ENCODE measurements at places on chromosomes 7 and 10.

DNA sequence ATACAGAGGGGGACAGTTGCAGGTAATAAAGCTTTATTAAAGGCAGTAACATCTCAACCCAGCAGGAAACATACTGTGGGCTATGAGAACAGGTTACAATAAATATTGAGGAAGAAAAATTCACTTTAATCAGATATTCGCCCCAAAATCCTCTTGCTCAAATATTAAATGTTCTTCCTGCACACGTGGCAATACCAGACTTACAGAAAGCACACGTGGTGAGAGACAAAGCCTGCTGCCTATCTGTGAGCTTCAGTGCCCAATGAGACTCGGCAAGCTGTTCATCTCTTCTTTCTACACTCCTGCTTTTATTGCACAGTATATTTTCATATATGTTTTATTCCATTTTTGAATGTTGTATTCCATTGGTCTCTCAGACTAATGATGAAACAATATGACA lies 113.2 kb downstream of the OR13A1 start:
- DNase-seq = no peak

- DNase-seq = no peak
These were observed 6.6 kb upstream of the ABCC2 start for GRCh38 chr10:99775850-99776249.

- DNase-seq = no peak
These were observed 215.8 kb downstream of the JAZF1 start for GRCh38 chr7:27964820-27965219.

DNA sequence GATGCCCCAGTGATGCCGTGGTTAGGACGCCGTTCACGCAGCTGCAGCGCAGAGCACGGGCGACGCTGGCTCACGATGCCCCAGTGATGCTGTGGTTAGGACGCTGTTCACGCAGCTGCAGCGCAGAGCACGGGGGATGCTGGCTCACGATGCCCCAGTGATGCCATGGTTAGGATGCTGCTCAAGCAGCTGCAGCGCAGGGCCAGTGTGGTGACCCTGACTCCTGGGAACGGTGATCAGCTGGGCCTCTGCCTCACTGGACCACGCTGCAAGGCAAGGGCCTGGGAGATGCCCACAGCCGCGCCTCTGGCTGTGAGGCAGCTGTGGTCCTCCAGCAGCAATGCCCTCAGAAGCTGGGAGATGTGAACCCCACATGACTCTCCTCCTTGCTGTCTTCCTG lies 280.6 kb downstream of the DNAJB6 start:
- no peak for DNase-seq

DNA sequence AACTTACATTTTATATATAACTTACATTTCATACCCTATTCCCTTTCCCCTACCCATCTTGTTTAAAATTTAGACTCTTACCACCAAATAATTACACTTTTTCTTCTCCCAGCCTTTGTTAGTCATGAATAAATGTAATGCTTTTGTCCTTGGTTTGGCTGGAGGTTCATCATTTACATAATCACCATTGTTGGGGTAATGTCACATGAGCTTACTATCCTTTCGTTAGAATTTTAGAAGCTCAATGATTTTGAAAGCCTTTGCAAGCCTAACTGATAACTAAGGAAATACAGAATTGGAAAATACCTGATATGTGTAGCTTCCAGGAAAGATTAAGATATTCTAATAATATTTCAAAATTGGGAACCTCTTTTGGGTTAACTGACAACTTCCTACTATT lies 171.7 kb downstream of the PLXDC2 start:
- DNase-seq = no peak

DNA sequence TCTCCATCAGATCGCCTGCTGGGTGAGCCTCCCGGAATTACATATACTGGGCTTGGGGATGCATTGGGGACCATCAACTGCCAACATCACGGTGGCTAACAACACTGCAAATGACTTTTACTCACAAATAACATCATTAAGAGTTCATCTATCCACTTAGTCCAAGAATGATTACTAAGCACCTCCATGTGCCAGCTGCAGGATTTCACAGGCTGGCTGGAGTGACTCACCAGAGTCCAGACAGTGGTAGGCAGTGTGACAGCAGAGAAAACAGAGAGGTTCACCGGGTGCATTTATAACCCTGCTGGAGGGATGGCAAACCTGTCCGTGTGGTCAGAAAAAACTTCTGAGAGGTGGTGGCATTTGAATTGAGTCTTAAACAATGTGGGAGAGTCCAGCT lies 3.2 kb upstream of the IGFBP3 start:
- DNase-seq = no peak

- DNase-seq = no peak
These were observed 32.6 kb downstream of the KIAA1217 start for GRCh38 chr10:24241536-24242040.

DNA sequence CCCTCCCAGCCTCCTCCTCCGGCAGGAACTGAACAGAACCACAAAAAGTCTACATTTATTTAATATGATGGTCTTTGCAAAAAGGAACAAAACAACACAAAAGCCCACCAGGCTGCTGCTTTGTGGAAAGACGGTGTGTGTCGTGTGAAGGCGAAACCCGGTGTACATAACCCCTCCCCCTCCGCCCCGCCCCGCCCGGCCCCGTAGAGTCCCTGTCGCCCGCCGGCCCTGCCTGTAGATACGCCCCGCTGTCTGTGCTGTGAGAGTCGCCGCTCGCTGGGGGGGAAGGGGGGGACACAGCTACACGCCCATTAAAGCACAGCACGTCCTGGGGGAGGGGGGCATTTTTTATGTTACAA lies 83.3 kb downstream of the PAX2 start:
- DNase-seq = no peak

Measured in activated T-helper 1 cell treated with anti-CD3 and anti-CD28 coated beads, Interleukin-12 subunit alpha, Interleukin-12 subunit beta, Interleukin-2, Interleukin-4 antibody, amounts not matched to agents 30 ng/mL and 10 ng/mL and 1 ng/mL, durations not matched to agents 14 hours and 24 hours and 36 hours (primary cell).